ENCODE measurements at places on chromosomes 11 and 22.

GRCh38 chr22:23227380-23227779 is 47.1 kb downstream of the BCR start:
- no peak for DNase-seq

- no peak for DNase-seq
Measured at GRCh38 chr11:27871056-27871455, 170.8 kb upstream of the BDNF start.

- DNase-seq: no peak
Measured at GRCh38 chr11:95791709-95792033, 1.4 kb downstream of the CEP57 start.

DNA sequence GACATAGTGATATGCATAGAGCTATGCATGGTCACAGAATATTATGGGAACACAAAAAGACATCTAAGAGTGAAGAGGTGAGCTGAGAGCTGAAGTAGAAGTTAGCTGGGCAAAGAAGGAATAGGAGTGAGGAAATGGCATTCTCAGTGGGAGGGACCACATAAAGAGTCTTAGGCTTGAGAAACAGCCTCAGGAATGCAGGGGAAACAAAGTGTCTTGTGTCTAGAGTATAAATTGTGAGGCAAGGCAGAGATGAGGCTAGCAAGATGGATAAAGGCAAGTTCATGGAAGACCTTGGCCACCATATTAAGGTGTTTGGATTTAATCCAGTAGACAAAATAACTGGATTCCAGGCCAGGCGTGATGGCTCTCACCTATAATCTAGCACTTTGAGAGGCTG is 40.6 kb upstream of the CRTAM start:
- DNase-seq: no peak

- DNase-seq: no peak
Measured at GRCh38 chr11:119585043-119585781, 143.8 kb downstream of the NECTIN1 start.

GRCh38 chr11:114193730-114194679 is 102.2 kb upstream of the NNMT start:
- DNase-seq: no peak

DNA sequence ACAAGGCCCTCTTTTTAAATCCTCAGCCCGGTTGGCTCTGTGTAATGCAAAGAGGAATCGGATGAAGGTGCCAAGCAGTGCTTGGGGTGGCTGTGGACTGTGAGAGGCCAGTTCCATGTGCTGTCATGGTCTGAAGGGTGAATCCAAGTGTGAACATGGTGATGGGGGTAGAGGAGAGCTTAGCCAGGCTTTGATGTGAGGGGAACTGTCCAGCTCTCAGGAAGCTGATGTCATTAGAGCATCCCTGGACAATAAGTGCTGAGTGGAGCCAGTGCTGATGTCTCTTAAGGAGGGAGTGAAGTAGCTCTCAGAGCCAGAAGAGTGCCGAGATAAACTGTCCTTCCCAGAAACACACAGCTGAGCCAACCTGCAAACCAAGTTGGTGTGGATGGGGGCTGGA is 53.6 kb downstream of the NAV2 start:
- no peak for DNase-seq

DNA sequence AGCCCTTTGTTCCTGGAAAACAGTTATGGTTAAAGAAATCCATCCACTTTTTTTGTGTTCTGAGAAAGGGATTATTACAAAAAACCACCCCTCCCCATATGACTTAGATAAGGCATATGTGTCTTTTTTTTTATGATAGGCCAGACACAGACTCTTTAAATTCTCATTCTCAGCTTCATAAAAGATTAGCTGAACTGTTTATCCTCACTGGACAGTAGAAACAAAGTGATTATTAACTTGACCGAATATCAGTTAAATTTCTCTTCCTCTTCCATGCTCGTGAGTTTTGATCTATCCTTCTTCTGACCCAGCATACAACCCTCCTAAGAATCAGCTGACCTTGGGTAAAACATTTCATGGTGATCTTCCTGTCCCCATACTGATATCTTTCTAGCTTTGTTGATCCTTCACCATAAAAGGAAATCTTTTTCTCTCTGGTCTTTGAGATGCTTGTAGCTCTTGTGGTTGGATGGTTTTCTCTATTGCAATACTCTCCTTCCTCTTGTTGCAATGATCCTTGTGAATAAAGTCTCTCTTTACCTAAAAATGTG is 26.2 kb downstream of the OR2AG2 start:
- no peak for DNase-seq

- no peak for DNase-seq
Measured at GRCh38 chr11:66150725-66151124, 80.7 kb downstream of the PACS1 start.

DNA sequence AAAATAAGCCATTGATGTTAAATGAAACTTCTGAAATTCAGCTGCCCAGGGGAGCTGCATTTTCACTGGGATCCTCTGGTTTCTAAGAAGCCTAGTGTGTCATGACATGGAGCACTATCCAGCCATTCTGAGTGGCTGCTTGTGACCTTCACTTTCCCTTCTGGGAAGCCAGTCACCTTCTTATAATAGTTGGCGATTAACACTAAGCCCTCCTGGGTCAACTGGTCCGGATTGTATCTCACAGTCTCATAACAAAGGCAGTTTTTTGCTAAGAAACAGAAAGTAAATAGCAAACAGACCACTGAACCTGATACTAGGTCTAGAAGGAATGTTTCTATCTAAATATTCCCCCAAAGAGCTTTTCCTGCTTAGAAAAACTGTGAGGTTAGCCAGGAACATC is 7.9 kb downstream of the CSRP3 start:
- DNase-seq: no peak

DNA sequence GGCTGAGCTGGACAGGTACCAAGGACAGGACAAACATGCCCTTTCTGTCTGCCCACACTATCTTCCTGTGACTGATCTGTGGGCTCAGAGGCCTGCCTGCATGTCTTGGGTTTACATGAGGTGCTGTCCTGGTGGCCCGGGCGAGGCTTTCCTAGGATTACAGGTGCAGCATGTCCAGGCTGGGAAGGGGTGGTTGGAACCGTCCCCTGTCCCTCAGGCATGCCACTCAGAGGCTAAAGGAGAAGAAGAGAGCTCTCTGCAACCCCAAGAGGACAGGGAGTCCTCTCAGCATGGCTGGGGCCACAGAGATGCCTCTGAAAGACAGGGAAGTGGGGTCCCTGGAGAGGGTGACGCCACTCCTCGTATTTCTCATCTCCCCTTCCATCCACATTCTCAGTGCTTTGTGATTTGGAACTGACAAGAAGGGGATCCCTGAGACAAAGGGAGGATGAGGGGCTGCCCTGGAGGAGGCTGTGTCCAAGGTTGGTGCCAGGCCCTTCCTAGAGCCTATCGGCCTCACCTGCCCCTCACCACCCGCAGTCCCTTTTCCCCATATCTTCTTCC is 64.6 kb upstream of the LMO1 start:
- no peak for DNase-seq

GRCh38 chr11:43644621-43645299 is 35.8 kb upstream of the HSD17B12 start:
- DNase-seq: no peak
